Stimulated activated CD4-positive, alpha-beta T cell treated with anti-CD3 and anti-CD28 coated beads, Interleukin-4, amount 100 ng/mL, for 1 hour (primary cell): ENCODE measurements at places on chromosomes 3 and 15.

GRCh38 chr15:93007994-93008393 lies 81.0 kb downstream of the RGMA start:
- no peak for DNase-seq

- no peak for DNase-seq
These were observed 25.1 kb downstream of the CNTN6 start for GRCh38 chr3:1117843-1118473.

- no peak for DNase-seq
These were observed 50.1 kb upstream of the CRTC3 start for GRCh38 chr15:90479656-90480055.

GRCh38 chr15:27867861-27868260 lies 231.3 kb downstream of the OCA2 start:
- DNase-seq, result no peak

GRCh38 chr3:106130384-106131198 lies 261.8 kb upstream of the CBLB start:
- no peak for DNase-seq

- DNase-seq, result no peak
These were observed 630.4 kb upstream of the ADAMTS9 start for GRCh38 chr3:65318231-65318630.

DNA sequence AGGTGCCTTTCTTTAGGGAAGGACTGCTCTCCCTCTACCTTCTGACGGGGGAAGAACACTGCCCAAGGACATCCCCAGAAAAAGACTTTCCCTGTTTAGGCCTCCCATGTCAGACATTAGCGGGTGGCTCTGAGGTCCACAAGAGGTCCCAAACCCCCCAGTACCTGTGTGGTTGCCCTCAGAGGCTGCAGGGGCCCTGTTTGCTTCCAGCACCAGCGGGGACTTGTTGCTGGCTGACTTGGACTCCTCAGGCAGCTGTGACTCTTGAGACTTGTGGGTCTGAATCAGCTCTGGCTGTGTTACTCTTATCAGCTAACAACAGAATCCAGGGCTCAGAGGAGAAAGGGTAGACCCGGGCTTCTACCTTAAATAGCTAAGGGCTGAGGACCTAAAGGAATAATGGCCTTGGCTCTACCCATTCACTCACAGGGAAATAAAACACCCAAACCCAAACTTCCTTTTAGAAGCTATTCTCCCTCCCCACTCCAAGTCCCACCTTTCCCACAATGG lies 39.2 kb downstream of the SEMA3G start:
- DNase-seq, result no peak

DNA sequence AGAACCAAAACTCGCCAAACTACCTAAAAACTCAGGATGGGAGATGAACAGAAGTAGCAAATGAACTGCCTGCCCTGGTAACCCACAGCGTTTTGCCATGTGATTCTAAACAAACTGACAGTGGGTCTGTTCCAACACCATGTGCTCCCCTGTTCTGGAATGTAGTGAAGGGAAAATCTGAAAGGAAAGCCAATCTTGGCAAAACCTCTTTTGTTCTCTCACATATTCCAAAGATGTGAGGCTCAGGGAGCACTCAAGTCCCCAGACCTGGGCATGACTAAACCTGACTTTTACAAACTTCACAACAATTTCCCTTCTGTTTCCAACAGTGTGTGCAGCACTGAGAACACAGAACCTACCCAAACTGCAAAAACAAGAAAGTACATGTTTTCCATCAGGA lies 116.1 kb downstream of the IMPG2 start:
- DNase-seq, result no peak

DNA sequence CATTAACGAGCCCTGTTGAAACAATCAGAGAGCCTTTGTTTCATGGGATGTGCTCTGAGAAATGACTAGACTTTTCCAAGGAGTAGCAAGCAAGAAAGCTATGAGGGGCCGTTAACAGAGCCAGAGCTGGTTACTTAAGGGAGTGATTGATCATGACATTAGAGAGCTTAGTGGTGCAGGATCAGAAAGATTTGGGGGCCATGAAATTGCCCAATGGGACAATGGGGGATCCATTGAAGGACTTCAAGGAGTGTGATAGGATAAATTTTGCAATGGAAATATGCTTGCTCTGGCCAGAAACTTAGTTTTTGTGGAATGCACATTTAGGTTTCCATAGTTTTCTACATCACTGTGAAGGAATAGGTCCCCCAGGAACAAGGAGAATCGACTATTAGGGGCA lies 45.6 kb downstream of the LRRC3B start:
- no peak for DNase-seq

GRCh38 chr3:11400213-11400612 lies 128.0 kb downstream of the ATG7 start:
- no peak for DNase-seq

DNA sequence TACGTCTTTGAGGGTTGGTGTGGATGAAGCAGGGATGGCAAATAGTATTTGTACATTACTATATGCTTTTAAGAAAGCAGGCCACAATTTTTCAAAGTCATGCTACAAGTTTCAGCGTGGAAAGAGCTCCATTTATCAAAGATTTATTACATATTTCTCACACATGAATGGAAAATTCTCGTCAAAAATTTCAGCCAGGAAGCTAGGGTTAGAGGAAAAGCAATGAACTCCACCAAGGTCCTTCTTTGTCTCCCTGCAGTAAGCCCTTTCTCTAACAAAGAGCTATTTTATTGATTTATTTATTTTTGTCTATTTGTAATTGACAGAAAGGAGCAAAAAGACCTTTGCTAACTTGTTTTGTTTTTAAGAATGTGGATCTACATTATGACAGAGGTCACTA lies 7.5 kb upstream of the ZBTB20 start:
- no peak for DNase-seq

DNA sequence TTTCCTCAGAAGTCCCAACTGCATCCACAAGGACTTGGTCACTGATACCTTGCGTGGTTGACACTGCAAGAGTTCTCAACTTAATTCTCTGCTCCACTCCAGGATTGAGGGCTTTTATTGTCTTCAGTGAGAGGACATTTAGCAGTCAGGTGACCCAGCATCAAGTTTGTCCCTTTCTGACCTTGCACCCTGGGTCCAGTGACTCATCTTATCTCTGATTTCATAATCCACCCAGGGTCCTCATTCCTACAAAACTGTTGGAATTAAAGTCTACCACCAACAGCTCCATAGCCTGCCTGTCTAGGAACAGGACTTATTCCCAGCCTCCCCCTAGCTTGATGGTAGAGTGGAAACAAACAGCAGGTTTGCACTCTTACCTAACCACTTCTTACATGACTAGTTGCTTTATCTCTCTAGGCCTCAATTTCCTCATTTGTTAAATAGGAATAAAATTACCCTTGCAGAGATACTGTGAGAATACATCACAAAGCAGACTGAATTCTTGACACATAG lies 151.3 kb upstream of the LPP start:
- no peak for DNase-seq

GRCh38 chr3:30811151-30811795 lies 83.2 kb downstream of the GADL1 start:
- no peak for DNase-seq

- no peak for DNase-seq
These were observed 321.4 kb upstream of the IL12A start for GRCh38 chr3:159667261-159667660.

- DNase-seq, result no peak
These were observed 278.1 kb upstream of the LRTM1 start for GRCh38 chr3:55205990-55206389.

- DNase-seq, result no peak
These were observed 5.8 kb downstream of the RFTN1 start for GRCh38 chr3:16507578-16508242.

DNA sequence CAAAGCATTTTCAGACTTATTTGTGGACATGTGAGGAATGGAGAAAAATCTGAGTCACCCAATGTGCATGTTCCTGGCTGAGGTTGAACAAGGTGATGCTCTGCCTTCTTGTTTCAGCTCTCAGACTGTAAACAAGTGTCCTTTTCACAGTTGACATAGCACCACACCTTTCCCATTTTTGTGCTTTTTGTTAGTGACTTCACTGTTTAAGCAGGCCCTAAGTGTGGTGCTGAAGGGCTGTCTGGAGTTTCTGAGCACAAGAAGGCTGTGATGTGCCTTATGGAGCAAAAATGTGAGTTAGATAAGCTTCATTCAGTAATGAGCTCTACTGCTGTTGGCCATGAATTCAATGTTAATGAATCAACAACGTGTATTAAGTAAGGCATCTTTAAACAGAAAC lies 20.4 kb downstream of the ABI3BP start:
- DNase-seq, result no peak

DNA sequence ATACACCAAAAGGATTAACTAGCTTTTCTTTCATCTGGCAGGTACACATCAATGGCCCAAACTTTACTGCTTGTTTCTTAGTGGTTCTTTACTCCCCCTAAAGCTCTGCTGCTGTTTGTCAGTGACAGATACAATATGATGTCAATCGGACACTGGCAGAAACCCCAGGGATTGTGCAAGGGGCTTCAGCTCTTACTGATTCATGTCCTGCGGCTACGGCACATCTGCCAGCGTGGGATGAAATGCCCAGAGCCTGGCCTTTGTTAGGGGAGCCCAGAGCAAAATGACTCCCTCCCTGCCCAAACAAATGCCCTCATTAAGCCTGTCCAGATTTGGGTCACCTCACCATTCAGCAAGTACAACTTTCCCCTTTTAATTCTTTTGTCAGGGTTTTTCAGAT lies 28.3 kb downstream of the SRP14 start:
- no peak for DNase-seq

GRCh38 chr3:40504636-40505430 lies 1.0 kb upstream of the ZNF620 start:
- no peak for DNase-seq

- no peak for DNase-seq
These were observed 29.2 kb upstream of the SFMBT1 start for GRCh38 chr3:53074761-53075742.

GRCh38 chr3:184154885-184155643 lies at the start of gene DVL3:
TSS of gene DVL3 (plus strand) at chr3:184155377. CDS start at chr3:184155636, 259 bp downstream.
- DNase-seq, result peak; percentile 45

GRCh38 chr3:173371848-173372487 lies 25.6 kb upstream of the NLGN1 start:
- no peak for DNase-seq

DNA sequence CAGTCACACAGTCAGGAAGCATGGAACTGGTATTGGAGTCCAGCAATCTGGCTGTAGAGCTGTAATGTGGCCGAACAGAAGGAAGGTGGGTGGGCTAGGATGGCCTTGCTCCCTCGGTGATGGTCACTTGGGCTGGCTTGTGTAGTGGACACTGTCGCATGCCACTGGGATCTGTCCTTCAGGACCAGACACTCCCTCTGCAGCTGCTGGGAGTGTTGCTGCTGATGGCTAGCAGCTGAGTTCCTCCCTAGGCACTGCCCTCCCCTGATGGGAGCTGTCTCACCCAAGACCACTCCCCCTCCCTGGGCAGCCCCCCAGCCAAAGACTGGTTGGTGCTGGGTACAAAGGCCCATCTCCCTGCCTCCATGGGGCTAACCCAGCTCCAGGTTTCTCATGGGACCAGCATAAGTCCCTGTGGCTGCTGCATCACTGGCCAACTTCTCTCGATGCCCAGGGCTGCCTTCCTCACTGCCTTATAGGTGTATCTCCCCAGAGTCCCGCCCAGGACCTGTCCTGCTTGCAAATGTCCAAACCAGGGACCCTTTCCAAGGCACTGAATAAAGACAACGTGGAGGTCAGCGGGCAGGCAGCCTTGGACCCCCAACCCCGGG lies 48.4 kb downstream of the WNT7A start:
- no peak for DNase-seq

- no peak for DNase-seq
These were observed 17.1 kb downstream of the CYP19A1 start for GRCh38 chr15:51321316-51321715.

- DNase-seq, result no peak
These were observed 25.6 kb upstream of the LCTL start for GRCh38 chr15:66591322-66591862.

DNA sequence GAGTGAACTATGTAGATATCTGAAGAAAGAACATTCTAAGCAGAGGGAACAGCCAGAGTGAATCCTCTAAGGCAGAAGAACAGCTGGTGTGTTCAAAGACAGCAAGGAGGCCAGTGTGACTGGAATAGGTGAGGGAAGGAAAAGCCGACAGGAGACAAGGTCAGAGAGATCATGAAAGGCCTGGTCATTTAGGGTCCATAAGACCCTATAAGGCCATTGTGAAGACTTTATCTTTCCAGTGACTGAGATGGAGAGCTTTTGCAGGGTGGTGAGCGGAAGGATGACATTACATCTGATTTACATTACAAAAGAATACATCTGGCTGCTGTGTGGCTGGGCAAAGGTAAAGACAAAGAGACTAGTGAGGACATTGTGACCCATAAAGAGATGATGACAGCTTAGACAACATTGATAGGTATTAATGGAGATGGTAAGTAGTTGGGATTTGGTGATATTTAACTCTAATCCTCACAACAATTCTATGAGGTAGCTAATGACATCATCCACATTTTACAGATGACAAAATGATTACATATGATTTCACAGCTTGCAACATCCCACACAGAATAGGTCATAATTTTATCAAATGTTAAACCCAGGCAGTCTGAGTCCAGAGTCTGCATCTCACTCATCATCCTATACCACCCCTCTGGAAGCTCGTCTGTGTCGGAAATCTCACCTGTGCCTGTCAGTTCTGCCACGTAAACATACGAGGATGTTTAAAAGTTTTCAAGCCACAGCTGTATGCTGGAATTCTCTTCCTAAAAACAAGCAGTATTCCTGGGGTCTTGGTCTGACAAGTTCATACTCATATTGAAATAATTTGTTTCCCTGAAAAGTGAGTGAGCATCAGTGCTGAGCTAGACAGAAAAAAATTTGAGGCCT lies 70.2 kb upstream of the PIK3R4 start:
- DNase-seq, result no peak

- DNase-seq, result no peak
These were observed 85.0 kb downstream of the FBN1 start for GRCh38 chr15:48560321-48561051.

DNA sequence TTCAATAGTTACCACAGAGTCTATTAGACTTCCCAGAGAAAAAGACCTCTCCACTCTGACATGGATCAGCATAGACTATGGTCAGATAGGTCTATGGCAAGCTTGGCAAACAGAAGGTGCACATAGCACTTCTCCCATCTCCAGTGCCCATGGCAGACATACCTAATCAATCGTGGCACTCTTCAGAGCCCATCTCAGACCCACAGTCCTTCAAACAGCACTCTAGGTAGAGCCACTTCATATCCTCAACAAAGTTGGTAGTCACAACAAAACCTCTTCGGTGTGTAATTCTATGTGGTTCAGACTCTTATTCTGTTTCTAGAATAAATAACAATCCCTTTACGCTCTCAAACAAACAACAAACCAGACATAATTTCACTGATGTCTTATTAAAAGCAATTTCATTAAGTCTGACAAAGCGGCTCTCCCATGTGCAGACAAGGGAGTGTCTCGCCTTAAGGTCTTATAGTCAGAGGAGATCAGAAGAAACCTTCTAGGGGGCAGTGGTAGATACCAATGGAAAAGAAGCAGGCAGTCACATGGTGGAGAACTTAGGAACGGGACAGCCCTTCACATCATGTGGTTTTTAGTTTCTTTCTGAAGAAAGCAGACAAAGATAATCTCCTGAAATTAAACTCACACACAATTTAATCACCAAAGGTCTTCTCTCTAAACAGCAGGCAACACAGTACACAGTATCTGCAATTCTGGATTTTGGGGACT lies 483.4 kb downstream of the FOXP1 start:
- DNase-seq, result no peak
